ENCODE measurements at places on chromosomes 2 and 18. TPM values are rescaled to one million over a fixed set of nuclear protein-coding genes. Genes with fewer than 3 reads are reported as not detected.

- H3K36me3 ChIP-seq, result no peaks in the 10 kb centered on the region
- no peak for DNase-seq
- no peak overlapping the region for H3K4me3 ChIP-seq
- H3K27ac ChIP-seq, result no peak overlapping the region
These were observed 289.4 kb downstream of the ALK start for GRCh38 chr2:29632018-29632417.

- no peak for DNase-seq
- H3K4me3 ChIP-seq, result no peak overlapping the region
- no peaks in the 10 kb centered on the region for H3K27me3 ChIP-seq
- peak overlapping the region; percentile 96 for H3K27ac ChIP-seq
- H3K36me3 ChIP-seq, result no peaks in the 10 kb centered on the region
- H3K4me1 ChIP-seq, result peaks cover 45% of the 10 kb centered on the region
These were observed 2.4 kb downstream of the FBXO48 start for GRCh38 chr2:68464651-68465050.

DNA sequence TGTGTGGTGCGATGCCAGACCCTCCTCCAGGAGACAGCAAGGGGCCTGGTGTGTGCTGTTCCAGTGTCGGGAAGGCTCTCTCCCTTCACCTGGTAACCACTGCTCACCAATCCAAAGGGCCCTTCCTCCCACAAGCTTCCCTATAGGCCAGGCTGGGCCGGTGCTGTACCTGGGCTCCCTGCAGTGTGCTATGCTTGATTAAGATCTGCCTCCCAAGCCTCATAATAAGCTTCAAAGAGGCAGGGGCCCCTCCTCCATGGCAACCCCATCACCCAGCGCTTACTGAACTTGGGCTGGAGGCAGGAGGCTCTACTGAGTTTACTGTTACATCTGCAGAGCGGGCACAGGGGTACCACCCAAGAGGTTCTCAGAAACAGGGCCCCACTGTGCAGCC lies 4.5 kb upstream of the MAL start:
- peaks cover 36% of the 10 kb centered on the region for H3K4me1 ChIP-seq
- no peaks in the 10 kb centered on the region for H3K36me3 ChIP-seq
- no peak overlapping the region for H3K4me3 ChIP-seq
- H3K27ac ChIP-seq, result no peak overlapping the region
- DNase-seq, result no peak

DNA sequence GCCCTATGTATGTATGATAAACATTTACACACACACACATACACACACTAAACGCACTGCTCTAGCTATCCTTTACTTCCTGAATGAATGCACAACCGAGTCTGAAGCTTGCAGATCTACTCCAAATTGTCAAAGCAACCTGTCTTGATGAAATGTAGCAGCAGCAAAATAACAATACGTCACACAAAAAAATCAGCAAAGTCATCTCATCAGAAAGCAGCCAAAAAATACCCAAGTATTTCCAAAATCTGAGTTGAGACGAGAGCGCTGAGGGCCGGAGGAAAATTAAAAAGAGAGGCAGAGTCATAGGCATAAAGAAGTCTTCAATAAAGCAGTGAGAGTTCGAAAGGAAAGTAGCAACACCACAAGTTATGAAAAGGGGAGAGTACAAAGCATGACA lies 67.7 kb downstream of the ZNF521 start:
- no peak for DNase-seq
- H3K4me3 ChIP-seq, result no peak overlapping the region
- no peaks in the 10 kb centered on the region for H3K36me3 ChIP-seq
- no peak overlapping the region for H3K27ac ChIP-seq

DNA sequence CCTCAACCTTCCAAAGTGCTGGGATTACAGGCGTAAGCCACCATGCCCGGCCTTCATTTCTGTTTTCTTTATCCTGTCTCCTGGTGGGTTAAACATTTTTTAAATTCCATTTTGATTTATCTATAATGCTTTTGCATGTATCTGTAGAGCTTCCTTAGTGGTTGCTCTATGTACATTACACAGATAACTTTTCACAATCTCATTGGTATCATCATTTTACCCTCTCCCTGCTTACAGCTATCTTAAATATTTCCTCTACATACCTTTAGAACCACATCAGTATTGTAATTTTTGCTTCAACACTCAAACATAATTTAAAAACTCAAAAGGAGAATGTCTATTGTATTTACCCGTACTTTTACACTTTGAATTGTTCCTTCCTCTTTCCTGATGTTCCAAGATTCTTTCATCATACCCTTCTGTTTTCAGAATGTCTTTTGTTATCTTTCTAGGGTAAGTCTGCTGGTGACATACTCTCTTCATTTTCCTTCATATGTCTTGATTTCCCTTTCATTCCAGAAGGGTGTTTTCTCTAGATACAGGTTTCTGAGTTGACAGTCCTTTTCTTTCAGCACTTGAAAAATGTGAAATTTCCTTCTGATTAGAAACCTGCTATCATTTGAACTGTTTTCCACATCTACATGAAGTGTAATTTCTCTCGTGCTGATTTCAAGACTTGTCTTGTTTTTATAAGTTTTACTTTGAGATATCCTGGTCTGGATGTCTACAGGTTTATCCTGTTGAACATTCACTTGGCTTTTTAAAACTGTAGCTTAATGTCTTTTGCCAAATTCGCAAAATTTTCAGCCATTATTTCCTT lies 21.9 kb downstream of the PPP3R1 start:
- H3K4me3 ChIP-seq, result no peak overlapping the region
- DNase-seq, result no peak
- no peaks in the 10 kb centered on the region for H3K36me3 ChIP-seq
- no peaks in the 10 kb centered on the region for H3K27me3 ChIP-seq
- peaks cover 85% of the 10 kb centered on the region for H3K4me1 ChIP-seq

GRCh38 chr2:31228717-31229116 lies 5.2 kb upstream of the EHD3 start:
- no peak overlapping the region for H3K27ac ChIP-seq
- DNase-seq, result no peak
- no peaks in the 10 kb centered on the region for H3K36me3 ChIP-seq
- H3K27me3 ChIP-seq, result peaks cover 6% of the 10 kb centered on the region
- no peak overlapping the region for H3K4me3 ChIP-seq
- H3K4me1 ChIP-seq, result peaks cover 7% of the 10 kb centered on the region

The MEP1B gene
- not detected for total RNA-seq

The SLC66A2 gene
- 26.0 TPM for total RNA-seq

The SPC25 gene
- total RNA-seq, result not detected

The MROH2A gene
- total RNA-seq, result not detected

The FEV gene
- total RNA-seq, result not detected

The LMAN1 gene
- 55.7 TPM for total RNA-seq

Data from CD4-positive, alpha-beta memory T cell (primary cell).